IMR-90 (cell line): ENCODE measurements at places on chromosomes 3 and 15. TPM values are rescaled to one million over a fixed set of nuclear protein-coding genes. Genes with fewer than 3 reads are reported as not detected.

GRCh38 chr3:14767245-14768051, 51.3 kb upstream of the FGD5 start:
- H3K4me1 ChIP-seq: no peaks in the 10 kb centered on the region
- no peaks in the 10 kb centered on the region for H3K36me3 ChIP-seq
- H3K27me3 ChIP-seq: peaks cover 7% of the 10 kb centered on the region; the same call in 1 of the 2 replicates
- H3K4me3 ChIP-seq: no peak overlapping the region
- DNase-seq: no peak
- no peak overlapping the region for H3K27ac ChIP-seq

- H3K36me3 ChIP-seq: no peaks in the 10 kb centered on the region
- no peak overlapping the region for H3K27ac ChIP-seq
- no peaks in the 10 kb centered on the region for H3K27me3 ChIP-seq
- no peak overlapping the region for H3K4me3 ChIP-seq
Observed at GRCh38 chr3:54917174-54917573, 10.7 kb downstream of the LRTM1 start.

DNA sequence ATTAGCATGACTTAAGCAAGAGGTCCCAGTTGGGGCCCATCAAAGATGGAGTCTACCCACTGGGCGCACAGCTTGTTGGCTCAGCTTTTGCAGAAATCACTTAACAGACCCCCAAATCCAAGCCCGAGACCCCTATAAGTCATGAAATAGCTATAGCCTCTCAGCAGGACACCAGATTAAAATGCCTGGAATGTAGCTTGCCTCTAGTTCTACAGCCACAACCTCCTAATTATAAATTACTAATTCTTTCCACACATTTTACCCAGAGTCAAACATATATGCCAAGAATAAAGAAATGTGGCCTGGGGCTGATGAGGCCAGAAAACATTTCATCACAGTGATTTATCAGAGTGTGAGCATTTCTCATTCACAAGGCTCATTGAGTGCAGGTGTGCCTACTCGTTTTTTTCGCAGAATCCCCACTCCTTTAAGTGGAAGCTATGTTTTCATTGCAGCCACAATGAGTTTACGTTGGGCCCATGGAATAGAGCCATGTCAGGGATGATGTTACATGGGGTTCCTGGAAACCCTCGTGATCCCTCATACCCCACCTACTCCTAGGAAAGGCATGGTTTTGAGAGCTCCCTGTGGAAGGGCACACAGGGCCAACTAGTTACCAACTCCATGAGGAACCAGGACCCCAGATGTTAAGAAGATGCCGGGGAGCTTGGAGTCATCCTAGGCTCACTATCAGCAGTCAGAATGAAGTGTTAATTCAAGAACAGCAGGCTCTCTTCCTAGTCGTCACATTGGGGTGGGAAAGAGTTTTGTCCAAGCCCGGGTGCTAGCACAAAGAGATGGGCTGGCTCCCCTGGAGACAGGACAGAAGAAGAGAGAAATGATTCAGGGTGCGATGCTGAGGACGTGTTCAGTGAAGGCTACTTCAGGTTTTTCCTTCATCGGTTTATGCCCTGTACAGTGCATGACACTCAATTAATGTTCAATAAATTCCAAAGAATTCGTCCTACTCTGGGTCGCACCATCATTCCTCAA, 90.2 kb upstream of the ABHD17C start:
- H3K36me3 ChIP-seq: no peaks in the 10 kb centered on the region
- DNase-seq: no peak
- peaks cover 13% of the 10 kb centered on the region; the same call in 1 of the 2 replicates for H3K4me1 ChIP-seq
- H3K27me3 ChIP-seq: no peaks in the 10 kb centered on the region
- no peak overlapping the region for H3K4me3 ChIP-seq

- no peak overlapping the region for H3K4me3 ChIP-seq
- H3K27me3 ChIP-seq: no peaks in the 10 kb centered on the region
- H3K36me3 ChIP-seq: no peaks in the 10 kb centered on the region
- H3K27ac ChIP-seq: 0 out of 2 replicates have a peak overlapping the region, but pooled peaks have one; percentile 32
- H3K4me1 ChIP-seq: peaks cover 16% of the 10 kb centered on the region
Observed at GRCh38 chr3:114411811-114412803, 118.3 kb downstream of the TIGIT start.

GRCh38 chr15:39669661-39670060, 88.8 kb downstream of the THBS1 start:
- H3K4me3 ChIP-seq: no peak overlapping the region
- H3K4me1 ChIP-seq: peaks cover 7% of the 10 kb centered on the region; the same call in 1 of the 2 replicates
- H3K27ac ChIP-seq: no peak overlapping the region
- no peak for DNase-seq
- H3K27me3 ChIP-seq: no peaks in the 10 kb centered on the region

NR1I2 gene
- not detected in 2 replicates for total RNA-seq

DNA sequence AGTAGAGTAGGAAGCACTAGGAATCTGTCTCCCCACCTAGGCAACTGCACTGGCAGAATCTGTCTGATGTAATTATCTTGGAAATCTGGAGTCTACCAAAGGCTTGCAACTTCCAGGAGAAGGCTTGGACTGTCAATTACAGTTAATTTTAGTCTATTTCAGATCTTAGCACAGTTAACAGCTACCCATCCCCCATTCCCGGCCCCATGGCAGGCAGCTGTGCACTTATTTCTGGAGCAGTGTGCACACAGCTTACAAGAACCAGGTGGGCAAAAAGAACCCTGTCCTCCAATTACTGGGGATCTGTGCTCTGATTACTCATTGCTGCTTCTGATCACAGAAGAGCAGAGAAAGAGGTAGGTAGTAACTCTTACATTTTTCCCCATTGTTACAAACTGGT, 12.3 kb upstream of the CDAN1 start:
- H3K4me3 ChIP-seq: no peak overlapping the region
- H3K27ac ChIP-seq: no peak overlapping the region
- H3K4me1 ChIP-seq: no peaks in the 10 kb centered on the region
- DNase-seq: no peak
- H3K27me3 ChIP-seq: no peaks in the 10 kb centered on the region
- peaks cover 10% of the 10 kb centered on the region for H3K36me3 ChIP-seq

SAXO2 gene
- total RNA-seq: 0.28 TPM in 1 of 2 replicates, not detected in the other

DNA sequence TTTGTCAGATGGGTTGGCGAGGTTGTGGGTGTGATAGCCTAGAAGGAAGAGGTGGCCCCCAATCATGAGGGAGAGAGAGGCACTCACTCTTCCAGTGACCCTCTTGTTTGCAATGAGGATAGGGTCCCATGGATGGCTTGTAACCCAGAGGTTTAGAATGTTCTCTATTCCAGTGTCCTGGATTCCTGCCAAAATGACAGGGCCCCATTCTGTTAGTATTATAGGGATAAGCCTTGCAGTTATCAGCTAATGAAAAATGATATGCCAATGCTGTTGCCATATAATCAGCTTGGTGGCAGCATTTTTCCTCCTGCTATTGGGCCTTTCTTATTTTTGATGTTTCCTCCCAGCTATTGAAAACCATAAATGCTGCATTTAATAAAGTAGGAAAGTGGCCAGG, 23.3 kb upstream of the SENP7 start:
- H3K4me3 ChIP-seq: no peak overlapping the region
- peaks cover 2% of the 10 kb centered on the region for H3K4me1 ChIP-seq
- H3K36me3 ChIP-seq: no peaks in the 10 kb centered on the region
- DNase-seq: no peak
- peaks cover 2% of the 10 kb centered on the region; the same call in 1 of the 2 replicates for H3K27me3 ChIP-seq

DNA sequence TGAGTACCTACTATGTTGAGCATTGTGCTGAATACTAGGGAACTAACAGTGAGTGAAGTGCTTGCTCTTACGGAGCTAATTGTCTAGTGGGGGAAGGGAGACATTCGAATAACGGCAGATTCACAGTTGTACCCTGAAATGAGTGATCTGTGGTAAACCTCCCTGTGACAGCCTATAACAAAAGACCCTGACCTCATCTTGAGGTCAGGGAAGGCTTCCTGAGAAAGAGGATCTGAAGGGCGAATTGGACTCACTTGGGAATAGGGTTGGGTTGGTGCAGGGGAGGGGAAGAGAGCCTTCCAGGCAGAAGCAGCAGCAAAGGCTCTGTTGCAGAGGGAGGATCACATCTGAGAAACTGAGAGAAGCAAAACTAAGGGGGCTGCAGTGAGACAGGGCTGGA, 13.2 kb downstream of the HPS3 start:
- H3K36me3 ChIP-seq: peaks cover 12% of the 10 kb centered on the region
- H3K27me3 ChIP-seq: no peaks in the 10 kb centered on the region
- no peak for DNase-seq
- H3K27ac ChIP-seq: no peak overlapping the region

NEK10 gene
- total RNA-seq: 6.6 and 7.5 TPM in 2 replicates

ARL13B gene
- 2.7 and 6.7 TPM in 2 replicates for total RNA-seq
